Suppressor macrophage (primary cell): ENCODE measurements at places on chromosomes 7 and 10.
A peak's percentile ranks its signal among the peaks of the same experiment; 100 is the strongest.

DNA sequence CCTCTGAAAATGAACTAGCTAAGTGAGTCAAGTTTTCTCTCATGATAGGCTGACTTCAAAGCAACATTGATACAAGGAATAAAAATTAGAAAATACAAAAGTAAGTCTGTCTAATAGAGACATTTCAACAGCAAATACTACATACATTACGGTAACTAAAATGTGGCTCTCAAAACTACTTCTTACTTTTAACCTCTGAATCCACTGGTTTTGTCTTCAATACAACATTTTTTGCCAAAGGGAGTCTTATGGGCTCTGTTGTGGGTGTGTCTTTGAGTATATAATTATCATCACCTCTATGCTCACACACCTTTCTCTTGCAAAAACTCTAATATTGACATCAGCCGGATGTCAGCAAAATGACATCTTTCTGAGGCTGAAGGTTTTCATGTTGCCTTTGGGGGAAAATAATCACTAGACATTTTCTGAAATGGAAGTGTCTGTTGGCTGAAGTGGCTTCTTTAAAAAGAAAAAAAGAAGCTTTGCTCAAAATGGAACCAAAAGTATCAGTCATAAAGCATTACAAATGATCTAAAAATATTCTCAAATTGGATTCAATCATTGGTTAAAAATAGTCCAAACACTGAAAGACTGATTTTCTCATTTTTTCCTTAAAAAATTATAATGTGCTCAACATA lies 41.8 kb upstream of the FAM133B start:
- DNase-seq = no peak

- DNase-seq = peak; percentile 64
These were observed 78.3 kb downstream of the HTR7 start for GRCh38 chr10:90779548-90779947.

- peak; percentile 98 for DNase-seq
These were observed at the start of gene RPS24 for GRCh38 chr10:78033637-78034470. RPS24 (plus strand) TSS chr10:78033863; CDS start chr10:78033902, 39 bp downstream.

GRCh38 chr10:130421909-130422308 lies 285.7 kb downstream of the GLRX3 start:
- DNase-seq = no peak

- DNase-seq = no peak
These were observed 405.0 kb upstream of the LRRN3 start for GRCh38 chr7:110685899-110686298.

- DNase-seq = no peak
These were observed 6.9 kb downstream of the KPNA7 start for GRCh38 chr7:99201027-99201426.

- DNase-seq = no peak
These were observed 55.2 kb upstream of the CCAR1 start for GRCh38 chr10:68665841-68666240.

DNA sequence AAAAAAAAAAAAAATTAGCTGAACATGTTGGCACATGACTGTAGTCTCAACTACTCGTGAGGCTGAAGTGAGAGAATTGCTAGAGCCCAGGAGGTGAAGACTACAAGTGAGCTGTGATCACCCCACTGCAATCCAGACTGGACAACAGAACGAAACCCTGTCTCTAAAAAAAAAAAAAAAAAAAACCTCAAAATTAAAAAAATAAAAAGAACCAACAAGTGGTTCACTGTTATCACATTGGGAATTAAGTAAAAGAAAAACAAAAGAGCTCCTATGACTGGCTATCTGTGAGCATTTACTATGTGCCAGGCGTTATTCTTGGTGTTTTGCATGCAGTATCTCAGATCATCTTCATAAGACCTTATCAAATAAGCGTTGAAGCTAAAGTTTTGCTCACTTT lies 66.0 kb downstream of the ANLN start:
- no peak for DNase-seq

- DNase-seq = peak; percentile 50
These were observed 15.1 kb downstream of the ADD3 start for GRCh38 chr10:110022716-110023504.

DNA sequence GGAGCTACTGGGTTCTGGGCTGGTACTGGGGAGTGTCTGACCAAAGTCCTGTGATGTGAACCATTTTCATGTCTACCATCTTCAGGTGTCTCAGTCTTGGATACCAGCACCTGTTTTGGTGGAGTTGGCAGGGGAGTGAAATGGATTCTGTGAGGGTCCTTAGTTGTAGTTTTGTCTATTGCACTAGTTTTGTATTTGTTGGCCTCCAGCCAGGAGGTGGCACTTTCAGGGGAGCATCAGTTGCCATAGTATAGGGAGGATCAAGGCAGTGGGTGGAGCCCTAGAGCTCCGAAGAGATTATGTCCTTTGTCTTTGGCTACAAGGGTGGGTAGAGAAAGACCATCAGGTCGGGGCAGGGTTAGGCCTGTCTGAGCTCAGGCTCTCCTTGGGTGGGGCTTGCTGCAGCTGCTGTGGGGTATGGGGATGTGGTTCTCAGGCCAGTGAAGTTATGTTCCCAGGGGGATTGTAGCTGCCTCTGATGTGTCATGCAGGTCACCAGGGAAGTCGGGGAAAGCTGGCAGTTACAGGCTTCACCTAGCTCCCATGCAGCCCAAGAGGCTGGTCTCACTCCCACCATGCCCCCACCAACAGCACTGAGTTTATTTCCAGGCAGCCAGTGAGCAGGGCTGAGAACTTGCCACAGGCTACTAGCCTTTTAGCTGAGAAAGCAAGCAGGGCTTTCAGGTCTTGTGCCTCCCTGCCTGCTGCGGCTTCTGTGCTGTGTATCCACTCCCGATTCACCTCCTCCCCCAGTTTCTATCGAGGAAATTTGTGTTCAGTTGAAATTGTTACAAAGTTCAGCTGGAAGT lies 153.1 kb downstream of the ZNF365 start:
- DNase-seq = no peak

GRCh38 chr10:107557916-107558315 lies 393.4 kb upstream of the SORCS1 start:
- DNase-seq = no peak

DNA sequence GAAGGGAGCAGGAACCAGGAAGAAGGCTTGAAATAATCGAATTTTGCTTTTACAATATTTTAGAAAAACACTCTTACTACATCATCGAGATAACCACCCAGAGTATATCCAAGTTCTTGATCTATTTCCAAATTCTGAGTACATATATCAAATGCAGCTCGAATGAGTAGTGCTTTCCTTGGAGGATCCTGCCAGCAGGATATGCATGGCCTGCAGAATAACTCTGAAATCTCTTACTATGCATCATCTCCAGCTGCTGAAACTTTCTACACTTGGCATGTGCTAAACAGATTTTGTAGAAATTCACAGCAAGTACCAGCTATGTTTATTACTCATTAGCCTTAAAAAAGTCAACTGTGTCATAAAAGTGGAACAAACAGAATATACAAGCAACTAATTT lies 44.0 kb upstream of the ANK3 start:
- DNase-seq = no peak

- DNase-seq = peak; percentile 60
These were observed 3.8 kb upstream of the DDX50 start for GRCh38 chr10:68897336-68897741.

DNA sequence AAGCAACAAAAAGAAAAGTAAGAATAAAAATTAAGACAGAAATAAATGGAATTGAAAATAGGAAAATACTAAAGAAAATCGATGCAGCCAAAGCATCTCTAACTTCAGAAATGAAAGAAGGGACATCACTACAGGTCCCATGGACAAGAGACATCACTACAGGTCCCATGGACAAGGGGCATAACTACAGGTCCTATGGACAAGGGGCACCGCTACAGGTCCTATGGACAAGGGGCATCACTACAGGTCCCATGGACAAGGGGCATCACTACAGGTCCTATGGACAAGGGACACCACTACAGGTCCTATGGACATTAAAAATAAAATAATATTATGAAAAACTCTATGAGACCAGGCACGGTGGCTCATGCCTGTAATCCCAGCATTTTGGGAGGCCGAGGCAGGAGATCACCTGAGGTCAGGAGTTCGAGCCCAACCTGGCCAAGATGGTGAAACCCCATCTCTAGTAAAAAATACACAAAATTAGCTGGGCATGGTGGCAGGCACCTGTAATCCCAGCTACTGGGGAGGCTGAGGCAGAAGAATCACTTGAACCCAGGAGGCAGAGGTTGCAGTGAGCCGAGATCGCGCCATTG lies 101.0 kb upstream of the DNAAF5 start:
- DNase-seq = no peak

DNA sequence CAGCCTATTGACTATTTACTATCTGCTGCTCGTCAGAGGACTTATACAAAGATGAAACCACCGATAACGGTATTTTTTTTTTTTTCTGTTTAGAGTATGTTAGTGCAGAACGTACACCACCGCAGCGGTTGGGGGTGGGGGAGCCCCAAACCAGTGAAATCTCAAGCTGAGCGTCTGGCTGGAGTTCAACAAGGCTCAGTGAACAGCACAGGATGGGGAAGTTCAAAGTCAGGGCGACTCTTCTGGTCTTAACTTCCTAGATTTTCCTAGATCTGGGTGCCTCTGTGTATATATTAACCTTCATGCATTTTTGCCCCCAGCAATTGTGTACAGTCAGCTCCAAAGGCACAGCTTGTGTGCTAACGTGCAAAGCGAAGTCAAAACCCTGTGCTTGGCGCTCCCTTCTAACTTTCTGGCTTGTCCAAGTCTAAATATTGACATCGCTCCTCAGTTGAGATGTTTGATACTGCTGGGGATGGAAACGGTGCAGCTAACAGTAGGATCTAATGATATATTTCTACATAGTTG lies 1.1 kb downstream of the RHOBTB1 start:
- DNase-seq = peak; percentile 74

GRCh38 chr7:30074422-30075030 lies 46.3 kb downstream of the PLEKHA8 start:
- peak; percentile 30 for DNase-seq

GRCh38 chr10:48205918-48206317 lies 68.6 kb downstream of the FRMPD2 start:
- no peak for DNase-seq

GRCh38 chr10:110684800-110685446 lies 40.8 kb downstream of the RBM20 start:
- no peak for DNase-seq

DNA sequence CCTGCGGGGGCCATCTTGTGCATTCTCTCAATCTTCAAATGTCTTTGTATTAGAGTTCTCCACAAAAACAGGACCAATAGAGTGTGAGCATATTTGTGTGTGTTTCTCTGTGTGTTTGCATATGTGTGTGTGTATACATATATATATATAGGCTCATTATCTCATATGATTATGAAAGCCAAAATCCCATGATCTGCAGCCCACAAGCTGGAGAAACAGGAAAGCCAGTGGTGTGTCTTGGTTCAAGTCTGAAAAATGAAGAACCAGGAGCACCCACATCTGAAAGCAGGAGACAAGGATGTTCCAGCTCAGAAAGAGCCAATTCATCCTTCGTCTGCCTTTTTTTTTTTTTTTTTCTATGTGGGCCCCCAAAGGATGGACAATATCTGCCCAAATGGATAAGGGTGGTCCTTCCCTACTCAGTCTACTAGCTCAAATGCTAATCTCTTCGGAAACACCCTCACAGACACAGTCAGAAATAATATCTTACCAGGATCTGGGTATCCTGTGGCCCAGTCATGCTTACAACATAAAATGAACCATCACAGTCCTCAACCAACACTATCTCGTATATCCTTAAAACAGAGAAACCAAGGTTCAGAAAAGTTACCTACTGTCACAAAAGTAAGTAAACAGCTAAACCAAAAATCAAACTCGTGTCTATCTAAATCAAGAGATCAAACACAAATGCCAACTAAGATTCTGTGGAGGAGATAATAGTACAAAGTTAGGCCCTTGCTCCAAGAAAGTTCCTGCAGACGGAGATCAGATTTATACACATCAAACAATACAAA lies 141.9 kb downstream of the JMJD1C start:
- peak; percentile 44 for DNase-seq

DNA sequence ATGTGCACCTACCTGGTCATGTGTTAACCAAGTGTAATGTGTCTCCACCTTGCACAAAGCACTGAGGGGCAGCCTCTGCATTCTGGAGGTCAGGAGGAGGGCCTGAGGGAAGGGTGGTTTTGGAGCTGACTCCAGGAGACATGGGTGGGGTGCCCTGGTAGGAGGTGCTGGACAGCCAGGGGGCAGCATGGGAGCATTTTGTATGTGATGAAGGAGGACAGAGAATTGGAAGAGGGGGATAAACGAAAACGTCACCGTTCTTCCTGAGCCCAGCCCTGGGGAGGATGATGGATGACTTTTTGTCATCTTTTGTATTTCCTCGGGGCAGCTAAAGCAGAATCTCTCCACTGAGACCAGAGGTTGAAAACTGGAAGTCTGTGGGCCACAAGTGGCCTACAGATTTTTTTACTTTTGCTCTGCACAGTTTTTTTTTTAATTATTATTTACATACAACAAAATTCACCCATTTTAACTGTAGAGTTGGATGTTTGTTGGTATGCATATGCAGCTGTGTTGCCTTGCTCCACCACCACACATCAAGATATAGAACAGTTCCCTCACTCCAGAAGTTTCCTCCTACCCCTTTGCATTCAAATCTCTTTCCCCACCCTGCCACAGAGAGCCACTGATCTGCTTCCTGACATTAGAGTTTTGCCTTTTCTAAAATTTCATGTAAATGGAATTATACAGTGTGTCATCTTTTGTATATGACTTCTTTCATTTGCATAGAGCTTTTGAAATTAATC lies 242.5 kb downstream of the VTI1A start:
- peak; percentile 9 for DNase-seq

DNA sequence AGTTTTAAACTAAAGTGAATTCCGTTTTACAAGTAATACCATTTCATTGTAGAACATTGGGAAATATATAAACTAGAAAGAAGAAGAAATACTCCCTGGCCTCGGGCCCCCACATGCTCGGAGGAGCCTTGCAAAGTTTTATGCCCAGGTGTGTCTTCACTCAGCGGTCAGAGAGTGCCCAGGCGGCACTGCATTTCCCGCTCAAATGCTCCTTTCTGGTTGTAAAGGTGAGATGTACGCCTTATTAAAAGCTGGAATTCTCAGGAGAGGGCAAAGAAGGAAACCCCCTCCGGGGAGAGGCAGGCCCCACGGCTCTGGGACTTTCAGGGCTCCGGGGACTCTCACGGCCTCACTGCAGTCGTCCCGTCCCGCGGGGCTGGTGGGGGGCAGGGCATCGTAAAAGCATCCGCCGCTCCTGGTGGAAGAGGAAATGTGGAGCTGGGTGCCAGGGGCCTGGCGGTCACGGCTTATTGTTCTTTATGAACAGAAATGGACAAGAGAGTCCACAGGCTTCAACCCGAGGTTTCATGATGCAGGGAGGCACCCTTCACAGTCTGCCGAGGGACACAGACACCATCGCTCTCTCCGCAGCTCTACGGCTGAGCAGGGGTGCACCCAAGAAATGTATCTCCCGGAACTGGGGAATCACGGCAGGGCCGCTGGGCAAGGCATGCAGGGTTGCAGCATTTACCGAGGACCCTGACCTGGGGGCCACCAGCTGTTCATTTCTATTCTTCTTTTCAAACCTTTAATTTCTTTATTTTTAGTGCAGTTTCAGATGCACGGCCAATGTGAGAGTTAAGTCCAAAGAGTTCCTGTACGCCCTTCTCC lies 47.7 kb upstream of the INPP5A start:
- DNase-seq = no peak

GRCh38 chr7:92634205-92634604 lies 44.0 kb upstream of the FAM133B start:
- no peak for DNase-seq

GRCh38 chr7:85896531-85896930 lies 709.7 kb upstream of the SEMA3D start:
- DNase-seq = no peak

- DNase-seq = no peak
These were observed 19.6 kb upstream of the SEPTIN7 start for GRCh38 chr7:35781200-35781701.

- no peak for DNase-seq
These were observed 153.4 kb downstream of the MLLT10 start for GRCh38 chr10:21687266-21688008.

- DNase-seq = no peak
These were observed 54.5 kb downstream of the ELAPOR2 start for GRCh38 chr7:87004956-87005355.
